ENCODE measurements at places on chromosomes 16 and 17.
A peak's percentile ranks its signal among the peaks of the same experiment; 100 is the strongest.

DNA sequence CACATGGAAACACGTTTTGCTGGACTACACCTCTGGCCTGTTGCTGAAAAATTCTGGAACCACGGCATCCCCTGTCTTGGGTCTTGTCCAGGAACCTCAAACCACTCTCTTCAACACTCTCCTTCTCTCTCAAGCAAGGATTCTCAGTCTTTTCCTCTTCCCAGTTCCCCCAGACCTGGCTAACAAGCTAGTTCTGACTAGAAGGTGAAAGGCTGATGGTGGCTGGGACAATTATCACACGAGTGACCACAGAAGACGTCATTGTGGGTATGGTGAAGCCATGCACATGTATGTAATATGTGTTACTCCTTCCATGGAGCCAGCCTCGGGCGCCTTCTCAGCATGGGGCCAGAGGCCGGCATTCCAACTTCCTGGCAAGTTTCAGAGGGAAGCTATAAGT lies 123.0 kb downstream of the CDYL2 start:
- DNase-seq: no peak

GRCh38 chr17:48262982-48263730 lies 155.6 kb downstream of the SNX11 start:
- DNase-seq: no peak

DNA sequence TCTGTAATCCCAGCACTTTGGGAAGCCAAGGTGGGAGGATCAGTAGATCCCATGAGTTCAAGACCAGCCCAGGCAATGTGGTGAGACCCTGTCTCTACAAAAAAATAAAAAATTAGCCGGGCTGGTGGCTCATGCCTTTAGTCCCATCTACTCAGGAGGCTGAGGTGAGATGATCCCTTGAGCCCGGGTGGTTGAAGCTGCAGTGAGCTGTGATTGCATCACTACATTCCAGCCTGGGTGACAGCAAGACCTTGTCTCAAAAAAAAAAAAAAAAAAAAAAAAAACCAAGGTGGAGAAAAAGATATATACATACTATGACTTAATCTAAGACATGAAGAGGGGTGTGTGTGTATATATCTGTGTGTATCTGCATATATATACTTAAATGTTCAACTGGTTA lies 26.7 kb downstream of the BBS2 start:
- DNase-seq: no peak

DNA sequence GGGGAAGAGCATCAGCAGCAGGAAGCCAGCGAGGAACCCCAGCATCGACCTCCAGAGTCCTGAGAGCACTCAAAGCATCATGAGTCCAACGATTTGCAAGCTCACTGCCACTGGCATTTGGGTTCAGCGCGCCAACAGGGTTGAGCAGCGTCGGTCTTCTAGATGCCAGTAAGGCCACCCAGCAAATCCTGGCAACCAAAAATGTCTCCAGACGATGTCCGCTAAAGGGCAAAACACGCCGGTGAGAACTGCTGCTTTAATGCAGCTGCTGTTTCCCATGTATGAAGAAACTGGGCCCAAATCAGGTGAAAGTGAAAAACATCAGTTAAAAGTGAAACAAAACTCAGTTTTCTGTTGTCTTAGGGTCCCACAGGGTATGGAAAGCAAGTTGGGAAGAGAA lies 70.2 kb downstream of the ANKRD11 start:
- no peak for DNase-seq

DNA sequence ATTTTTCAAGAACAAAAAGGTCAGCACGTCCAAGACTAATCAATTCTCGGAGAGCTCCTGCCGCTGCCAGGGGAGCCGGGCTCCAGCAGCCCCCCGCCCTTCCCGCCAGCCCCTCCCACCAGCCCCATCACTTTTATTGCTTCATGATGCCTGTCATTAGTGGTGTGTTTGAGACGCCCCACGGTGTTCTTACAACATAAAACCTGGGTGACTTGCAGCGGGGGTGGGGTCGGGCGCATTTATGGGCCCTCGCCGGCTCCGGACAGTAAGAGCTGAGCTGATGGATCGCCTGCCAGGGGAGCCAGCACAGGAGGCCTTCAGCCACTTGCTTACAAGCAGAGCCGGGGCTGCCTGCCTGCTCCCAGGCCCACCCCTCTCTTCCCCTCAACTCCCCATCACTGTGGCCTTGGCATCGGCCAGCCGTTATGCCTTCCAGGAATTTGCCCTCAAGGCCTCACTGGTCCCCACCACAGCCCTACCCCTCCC lies 82.9 kb upstream of the CBX4 start:
- DNase-seq: no peak

- DNase-seq: no peak
Observed at GRCh38 chr16:66266436-66267291, 99.8 kb upstream of the CDH5 start.

- no peak for DNase-seq
Observed at GRCh38 chr16:57159447-57159846, 26.4 kb downstream of the PSME3IP1 start.

DNA sequence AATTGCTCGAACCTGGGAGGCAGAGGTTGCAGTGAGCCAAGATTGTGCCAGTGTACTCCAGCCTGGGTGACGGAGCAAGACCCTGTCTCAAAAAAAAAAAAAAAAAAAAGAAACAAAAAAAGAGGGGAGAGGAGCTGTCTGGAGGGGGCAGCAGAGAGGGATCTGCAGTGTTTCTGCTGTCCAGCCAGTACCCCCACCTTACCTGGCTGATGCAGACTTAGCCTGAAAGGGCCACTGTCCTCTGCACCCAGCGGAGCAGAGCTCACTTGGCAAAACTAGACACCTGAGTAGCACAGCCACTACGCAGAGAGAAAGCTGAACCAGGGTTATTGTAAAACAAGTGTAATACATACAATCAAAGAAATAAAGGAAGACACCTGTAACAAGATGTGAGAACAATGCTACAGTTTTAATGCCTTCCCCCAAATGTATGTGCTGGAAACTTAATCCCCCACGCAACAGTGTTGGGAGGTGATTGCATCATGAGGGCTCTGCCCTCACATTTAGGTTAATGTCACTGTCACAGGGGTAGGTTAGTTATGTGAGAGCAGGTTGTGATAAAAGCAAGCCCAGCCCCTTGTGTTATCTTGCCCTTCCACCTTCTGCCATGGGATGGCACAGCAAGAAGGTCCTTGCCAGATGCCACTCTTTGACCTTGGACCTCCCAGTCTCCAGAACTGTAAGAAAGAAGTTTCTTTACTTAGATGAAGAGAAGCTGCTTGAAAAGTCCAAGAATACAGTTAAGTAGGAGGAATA lies 211.2 kb downstream of the RPTOR start:
- DNase-seq: no peak

DNA sequence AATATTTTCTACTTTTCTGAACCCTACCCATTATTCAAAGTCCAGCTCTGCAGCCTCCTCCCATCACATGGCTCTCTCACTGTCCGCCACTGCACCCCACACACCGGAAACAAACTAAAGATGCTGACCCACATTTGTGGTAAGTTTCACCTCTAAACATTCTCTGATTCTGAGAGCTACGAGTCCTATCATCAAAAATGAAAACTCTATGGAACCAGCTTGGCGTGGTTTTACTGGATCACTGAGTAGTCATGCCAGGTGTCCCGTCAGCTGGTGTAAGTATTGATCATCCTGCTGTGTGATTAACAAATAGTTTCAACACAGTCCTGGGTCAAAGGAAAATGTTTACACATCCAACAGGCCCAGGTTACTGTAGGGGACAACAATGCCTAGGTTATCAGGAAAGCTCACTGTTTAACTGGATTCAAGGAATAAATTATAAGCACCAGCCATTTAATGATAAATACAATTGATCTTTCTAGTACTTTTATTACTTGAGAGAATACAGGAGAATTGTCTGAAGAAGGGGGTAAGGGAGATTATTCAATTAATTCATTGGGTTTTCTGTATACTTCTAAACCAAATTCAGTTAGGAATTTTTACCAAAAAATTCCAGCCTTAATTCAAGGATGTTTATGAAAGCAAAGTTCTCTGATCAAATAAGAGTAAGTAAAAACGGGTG lies 33.9 kb downstream of the CYTH1 start:
- no peak for DNase-seq

- peak; percentile 41 for DNase-seq
Observed at GRCh38 chr17:81991684-81992305, 14.4 kb downstream of the ASPSCR1 start.

DNA sequence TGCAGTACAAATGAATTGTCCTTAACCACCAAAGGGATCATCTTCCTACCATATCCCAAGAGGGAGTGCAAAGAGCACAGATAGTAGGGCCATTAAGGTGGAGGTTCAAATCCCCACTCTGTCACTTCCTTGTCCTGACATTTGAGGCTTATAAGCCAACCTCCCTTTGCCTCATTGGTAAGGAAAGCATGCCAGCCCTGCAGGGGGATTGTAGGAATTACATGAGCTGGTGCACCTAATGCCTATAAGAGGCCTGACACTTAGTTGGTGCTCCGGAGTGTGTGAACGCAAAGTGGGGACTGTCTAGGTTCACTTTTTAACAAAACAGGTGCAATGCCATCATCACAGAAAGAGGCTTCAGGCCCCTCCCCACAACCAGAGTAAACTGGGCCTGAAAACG lies 374.4 kb downstream of the SNX29 start:
- DNase-seq: no peak

- no peak for DNase-seq
Observed at GRCh38 chr16:18841833-18842525, 40.6 kb upstream of the ARL6IP1 start.

DNA sequence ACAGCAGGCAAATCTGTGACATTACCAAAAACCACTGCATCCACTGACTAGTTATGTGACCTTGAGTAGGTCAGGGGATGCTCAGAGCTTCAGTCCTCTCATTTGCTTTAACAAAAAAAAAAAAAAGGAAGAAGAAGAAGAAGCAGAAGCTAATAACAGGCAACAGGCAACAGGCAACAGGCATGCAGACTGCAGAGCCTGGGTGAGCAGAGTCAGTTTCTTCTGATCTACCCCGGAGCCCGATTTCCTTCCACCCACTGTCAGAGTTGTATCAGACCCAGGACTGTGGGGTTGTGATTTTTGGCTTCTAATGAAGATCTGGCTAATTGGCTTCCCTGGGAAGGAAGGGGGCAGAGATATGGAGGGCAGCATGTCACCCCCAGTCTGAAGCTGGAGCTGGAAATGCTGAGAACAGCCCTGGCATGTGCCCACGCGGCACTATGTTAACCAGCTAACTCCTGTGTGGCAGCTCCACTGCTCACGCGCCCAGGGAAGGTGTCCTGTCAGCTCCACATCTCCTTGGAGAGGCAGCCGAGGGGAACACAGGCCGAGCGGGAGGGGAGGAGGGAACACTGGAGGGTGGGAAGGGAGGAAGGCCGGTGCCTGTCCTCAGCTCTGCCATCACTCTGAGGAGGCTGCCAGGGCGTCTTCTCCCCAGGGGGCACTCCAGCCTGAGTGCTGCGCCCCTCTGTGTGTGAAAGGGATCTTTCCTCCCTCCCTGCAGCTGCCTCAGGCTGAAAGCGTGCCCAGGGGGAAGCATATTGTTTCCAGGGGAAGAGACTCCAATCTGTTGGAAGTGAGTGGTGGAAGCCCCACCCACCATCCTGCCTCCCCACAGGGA lies 17.6 kb downstream of the SRCIN1 start:
- DNase-seq: no peak

- peak; percentile 25 for DNase-seq
Observed at GRCh38 chr17:29590411-29591145, 1.1 kb upstream of the GIT1 start.

- DNase-seq: peak; percentile 34
Observed at GRCh38 chr17:73197161-73197560, 4.3 kb downstream of the COG1 start.

- no peak for DNase-seq
Observed at GRCh38 chr16:86212706-86213436, 297.5 kb upstream of the FOXF1 start.

DNA sequence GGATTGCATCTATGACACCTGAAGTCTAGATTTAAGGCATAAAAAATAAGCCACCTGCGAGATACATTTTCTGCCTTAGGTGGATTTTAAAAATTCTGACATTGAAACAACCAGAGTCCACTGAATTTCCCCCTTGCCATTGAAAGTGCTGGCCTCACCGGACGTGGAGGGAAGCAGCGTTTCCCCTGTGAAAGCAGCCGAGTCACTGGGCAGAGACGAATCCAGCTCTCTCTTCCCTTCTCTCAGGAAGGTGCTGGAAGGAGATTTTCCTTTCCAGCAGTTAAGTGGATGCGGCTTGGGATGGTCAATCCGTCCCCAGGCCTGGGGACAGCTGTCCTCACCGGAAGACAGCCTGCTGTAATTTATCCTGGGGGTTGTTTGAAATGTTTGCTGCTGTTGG lies 270.9 kb upstream of the FOXF1 start:
- no peak for DNase-seq

- DNase-seq: peak; percentile 8
Observed at GRCh38 chr16:12819126-12820117, 15.7 kb upstream of the CPPED1 start.

DNA sequence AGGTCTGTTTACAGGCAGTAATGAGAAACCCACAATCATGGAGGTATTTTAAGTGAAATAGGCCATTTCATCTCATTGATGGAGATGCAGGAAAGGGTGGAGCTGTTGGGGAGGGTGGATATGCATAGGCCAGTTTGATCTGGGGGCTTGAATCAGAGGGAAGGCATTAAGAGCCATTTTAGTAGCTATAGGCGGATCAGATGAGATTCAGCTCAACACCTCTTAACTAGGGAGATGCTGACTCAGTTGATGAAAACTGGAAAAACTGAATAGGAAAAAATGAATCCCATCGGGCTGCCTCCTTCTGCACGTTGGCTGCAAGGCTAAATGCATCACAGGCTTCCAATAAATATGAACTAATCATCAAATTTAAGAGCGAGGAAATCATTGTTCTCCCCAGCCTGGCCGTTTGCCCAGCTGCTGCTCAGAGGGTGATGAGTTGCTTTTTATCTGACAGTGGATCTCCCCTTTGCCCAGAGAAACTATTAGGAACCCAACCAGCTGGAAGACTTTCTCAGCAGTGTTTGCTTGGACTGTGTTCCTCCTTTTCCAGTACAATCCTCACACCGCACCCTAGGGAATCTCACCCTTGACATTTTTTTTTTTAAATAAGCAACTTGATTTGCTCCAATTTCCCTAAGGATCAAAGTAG lies 149.6 kb downstream of the SOX9 start:
- peak; percentile 89 for DNase-seq

DNA sequence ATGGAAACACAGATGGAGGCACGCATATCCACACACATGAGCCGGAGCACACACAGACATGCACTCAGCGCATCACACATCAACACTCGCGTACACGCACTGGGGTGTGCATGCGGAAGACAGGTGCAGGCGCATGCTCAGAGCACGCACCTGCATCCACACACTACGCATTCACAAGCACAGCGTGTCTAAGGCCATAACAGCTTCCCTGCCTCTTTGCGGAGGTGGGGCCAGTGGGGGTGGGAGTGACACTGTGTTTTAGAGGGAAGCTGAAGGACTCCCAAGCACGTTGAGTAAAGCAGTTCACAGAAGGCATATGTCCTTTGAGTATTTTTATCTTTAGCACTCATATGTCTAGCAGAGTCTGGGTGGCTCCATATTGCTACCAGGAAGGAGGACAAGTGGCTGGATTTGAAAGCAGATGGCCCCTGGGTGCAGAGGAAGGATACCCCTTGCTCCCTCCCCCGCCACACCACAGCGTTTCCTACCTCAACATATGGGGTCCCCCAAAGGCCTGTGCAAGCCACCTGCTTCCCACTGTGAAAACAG lies 68.6 kb upstream of the TOB1 start:
- no peak for DNase-seq

GRCh38 chr16:48433116-48433849 lies 48.1 kb upstream of the SIAH1 start:
- DNase-seq: no peak

GRCh38 chr17:70622368-70623260 lies 453.3 kb downstream of the KCNJ2 start:
- peak; percentile 62 for DNase-seq

Data from NCI-H446 treated with DMSO at 0.1 percent for 48 hours (cell line).